Activated gamma-delta T cell treated with Interleukin-2 at 50 U/mL for 16 hours (primary cell): ENCODE measurements at places on chromosomes 12 and 14.

DNA sequence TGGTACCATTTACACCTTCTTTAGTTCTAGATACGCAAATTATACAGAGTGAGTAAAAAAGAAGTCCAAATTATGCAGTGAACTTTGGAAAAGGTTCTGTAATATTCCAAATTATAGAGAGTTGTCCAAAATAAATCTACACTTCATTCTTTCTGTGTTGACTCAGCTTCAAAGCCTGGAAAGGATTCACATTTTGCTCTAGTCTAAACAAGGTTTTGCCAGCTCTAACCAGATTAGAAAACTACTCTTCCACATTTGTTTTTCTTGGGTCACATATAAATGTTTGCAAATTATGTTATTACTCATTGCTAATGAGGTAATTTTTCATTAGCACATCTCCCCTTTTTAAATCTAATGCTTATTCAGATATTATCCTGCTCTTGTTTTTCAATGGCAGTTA is 1562.4 kb upstream of the SEL1L start:
- no peak for DNase-seq

- DNase-seq: no peak
Measured at GRCh38 chr14:103541709-103542604, 13.0 kb downstream of the TRMT61A start.

DNA sequence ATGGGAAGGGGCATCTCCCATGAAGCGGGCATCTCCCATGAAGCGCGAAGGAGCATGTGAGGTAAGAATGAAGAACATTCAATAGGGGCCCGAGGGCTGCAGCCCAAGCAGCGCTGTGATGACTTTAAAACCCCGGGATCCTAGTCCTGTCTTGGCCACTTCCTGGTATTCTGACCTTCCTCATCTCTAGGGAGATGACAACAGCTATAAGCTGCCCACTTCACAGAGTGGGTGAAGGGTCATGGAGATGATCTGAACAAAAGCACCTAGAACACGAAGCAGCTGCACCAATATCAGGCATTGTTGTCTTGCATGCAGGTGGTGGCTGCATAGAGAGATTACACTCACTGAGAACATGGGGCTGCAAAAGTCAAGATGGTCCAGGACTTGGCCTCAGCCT is 64.5 kb downstream of the SPTB start:
- no peak for DNase-seq

- DNase-seq: no peak
Measured at GRCh38 chr14:25231004-25231403, 181.1 kb upstream of the STXBP6 start.

DNA sequence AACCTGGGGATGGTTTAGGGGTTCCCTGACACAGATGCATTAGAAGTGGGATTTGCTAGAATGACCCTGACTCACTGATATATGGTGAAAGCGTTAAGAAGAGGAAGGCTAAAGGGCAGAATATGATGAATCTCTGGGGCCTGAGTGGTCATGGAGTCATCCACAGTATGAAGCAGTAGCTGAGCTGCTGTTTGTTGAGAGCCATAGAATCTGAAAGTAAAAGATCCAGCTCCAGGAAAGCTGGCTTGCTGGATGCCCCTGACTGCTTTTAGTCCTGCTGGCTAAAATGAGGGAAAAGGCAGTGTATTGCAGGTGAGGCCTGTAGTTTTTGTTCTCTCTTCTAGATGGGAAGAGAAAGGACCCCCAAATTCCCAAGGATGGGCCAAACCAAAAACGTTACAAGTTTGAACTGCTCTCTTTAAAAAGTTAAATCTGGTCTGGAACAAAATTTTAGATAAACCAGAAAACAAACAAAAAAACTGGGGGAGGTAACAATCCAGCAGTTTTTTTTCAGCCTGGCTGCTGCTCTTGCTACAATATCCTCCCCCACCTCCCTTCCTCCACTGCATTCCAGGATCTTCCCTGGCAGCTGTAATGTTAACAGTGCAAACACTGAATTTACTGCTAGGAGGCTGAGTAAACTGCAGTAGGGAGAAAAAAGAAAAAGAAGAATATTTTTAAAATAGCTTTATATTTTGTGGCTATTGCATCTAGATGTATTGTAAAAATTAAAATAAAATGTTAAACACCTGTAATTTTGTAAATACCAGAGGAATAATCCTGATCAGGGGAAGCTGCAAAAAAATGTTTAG is 16.5 kb downstream of the SEL1L start:
- DNase-seq: no peak

GRCh38 chr14:74591899-74592298 is 20.1 kb downstream of the LTBP2 start:
- no peak for DNase-seq

DNA sequence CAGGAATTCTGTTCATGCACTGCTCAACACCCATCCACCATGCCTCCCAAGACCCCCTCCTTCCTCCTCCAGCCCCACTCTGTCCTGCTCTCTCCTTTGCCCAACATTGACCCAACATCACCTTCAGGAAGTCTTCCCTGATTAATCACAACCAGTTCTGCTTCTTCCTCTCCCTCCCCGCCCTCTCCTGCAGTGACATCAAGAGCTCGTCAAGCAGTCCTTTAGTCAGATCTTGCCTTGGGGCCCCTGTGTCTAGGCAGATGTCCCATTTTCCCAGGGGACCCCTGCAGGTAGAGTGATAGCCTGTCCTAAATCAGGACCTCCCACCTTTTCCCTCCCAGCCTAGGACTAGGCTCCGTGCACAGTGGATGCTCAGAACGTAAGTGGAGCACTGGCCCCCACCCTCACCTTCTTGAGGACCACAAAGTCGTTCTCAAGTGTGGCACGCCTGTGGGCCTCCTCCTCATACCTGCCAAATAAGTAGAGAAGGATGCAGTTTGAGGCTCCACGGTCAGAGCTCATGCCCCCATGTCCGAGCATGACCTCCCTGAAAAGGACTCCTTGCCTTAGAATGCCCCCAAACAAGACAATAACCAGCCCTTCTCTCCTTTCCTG is 2.3 kb downstream of the KRT78 start:
- DNase-seq: no peak

- no peak for DNase-seq
Measured at GRCh38 chr12:95413576-95413975, 60.4 kb upstream of the METAP2 start.

GRCh38 chr14:75077794-75078193 is 8.4 kb downstream of the ZC2HC1C start:
- DNase-seq: no peak

- DNase-seq: no peak
Measured at GRCh38 chr12:13769966-13770365, 211.4 kb downstream of the GRIN2B start.

DNA sequence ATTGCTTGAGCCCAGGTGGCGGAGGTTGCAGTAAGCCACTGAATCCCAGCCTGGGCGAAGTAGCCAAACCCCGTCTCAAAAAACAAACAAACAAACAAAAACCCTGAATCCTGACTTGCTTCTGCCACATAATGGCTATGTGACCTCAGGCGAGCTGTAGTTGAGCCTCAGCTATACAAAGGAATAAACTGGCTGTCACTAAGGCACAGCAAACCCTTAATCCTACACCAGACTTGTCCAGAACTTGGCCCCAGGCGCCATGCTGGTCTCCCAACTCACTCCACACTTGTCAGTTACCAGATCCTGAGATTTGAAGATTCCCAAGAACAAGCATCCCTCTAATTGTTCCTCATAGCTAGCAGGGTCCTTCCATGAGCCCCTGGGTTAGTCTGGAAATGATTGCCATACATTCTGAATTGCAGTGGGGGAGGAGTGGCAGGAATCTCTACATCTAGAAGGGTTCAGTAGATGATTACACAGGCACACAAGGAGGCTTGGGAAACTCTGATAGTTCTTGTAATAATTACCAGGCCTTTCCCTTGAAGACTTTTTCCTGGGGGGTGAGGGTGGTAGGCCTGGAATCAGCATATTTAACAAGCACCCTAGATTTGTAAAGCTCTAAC is 9.9 kb downstream of the MAP3K12 start:
- no peak for DNase-seq

- DNase-seq: no peak
Measured at GRCh38 chr14:68451696-68452373, 341.0 kb downstream of the ZFP36L1 start.

GRCh38 chr14:71403656-71404055 is 496.4 kb downstream of the PCNX1 start:
- DNase-seq: no peak
